ENCODE measurements at places on chromosomes 1 and 21. TPM values are rescaled to one million over a fixed set of nuclear protein-coding genes. Genes with fewer than 3 reads are reported as not detected.

DNA sequence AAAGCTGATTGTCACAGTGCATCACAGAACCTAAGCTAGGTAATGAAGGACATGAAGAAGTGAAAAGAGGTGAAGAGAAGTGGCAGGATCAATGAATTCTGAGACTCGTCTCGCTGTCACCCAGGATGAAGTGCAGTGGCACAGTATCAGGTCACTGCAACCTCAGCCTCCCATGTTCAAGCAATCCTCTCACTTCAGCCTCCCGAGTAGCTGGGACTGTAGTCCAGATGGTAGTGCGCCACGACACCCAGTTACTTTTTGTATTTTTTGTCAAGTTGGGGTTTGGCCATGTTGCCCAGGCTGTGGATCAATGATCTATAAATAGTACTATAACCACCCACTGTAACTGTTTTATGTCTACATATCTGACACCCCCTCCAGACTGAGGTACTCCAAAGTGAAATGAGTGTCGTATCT is 33.1 kb downstream of the PTP4A2 start:
- no peak for DNase-seq

GRCh38 chr1:23790696-23791515 is at the start of gene LYPLA2:
Gene LYPLA2 (plus strand): TSS chr1:23791145. CDS start chr1:23792683, 1,538 bp downstream.
- peak; percentile 64 for DNase-seq

DNA sequence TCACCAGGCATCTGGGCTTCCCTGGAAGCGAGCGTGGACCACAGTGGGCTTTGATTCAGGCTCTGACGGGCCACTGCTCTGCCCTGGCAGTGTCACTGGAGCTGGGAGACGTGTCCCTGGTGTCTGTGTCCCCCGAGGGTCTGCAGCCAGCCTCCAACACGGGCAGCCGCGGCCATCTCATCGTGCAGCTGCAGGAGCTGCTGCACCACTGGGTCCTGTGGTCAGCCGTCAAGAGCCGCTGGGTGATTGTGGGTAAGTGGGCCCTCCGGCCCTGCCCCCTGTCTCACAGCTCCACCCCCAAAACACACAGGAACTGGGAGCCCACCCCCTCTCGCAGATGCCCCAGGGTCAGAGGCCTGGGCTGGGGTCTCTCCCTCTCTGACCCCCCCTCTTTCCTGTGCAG is 40.7 kb downstream of the DISP3 start:
- no peak for DNase-seq

GRCh38 chr1:246572785-246573184 is 6.5 kb downstream of the CNST start:
- no peak for DNase-seq

- DNase-seq, result no peak
These were observed 1.7 kb upstream of the PAQR6 start for GRCh38 chr1:156249593-156249992.

DNA sequence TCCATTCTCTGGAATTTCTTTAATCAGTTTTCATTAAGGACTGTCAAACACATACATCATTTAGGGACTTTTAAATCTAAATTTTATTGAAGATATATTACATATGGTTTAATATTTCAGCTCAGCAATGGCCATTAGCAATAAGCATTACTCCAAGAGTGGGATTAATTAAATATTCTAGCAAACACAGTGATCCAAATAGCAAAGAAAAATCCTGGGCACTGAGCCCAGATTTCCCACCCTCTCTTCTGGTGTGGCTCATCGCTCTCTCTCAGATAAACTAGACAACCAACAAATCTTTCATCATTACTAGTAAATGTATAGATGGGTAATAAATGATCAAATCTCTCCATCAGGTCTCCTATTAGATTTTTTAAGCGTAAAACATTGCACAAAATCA is 53.5 kb upstream of the FOXD3 start:
- no peak for DNase-seq

DNA sequence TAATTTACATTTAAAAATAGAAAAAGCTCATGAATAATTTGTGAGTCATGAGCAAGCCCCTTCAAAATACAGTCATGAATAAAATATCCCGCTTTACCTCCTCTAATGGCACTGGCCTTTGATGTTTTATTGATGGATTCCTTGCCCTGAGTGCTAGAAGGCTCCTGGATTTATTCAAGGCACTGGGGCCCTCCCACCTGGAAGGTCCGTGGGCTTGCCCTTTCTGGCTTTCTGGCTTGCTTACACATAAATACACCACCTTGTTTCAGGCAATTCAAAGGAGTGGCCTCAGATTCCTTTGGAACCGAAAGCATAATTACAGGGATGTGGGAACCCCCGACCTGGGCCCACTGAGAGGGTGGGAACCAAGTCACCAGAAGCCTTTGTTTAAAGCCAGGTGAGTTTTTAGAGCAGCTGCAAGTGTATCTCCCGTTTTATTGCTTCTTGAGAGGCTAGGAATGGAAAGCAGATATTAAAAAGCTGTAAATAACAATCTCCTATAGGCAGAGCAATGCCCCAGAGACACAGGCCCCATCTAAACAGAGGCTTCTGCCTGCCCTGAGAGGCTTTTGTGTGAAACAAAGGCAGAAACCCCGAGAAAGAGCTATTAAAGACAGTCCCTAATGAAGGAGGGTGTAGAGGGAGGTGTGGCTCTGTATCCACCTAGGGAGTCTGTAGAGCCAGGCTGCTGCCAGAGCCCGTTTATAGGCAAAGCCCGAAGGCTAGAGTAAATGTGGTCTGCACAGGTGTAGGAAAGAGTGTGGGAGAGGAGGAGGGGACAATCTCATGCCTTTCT is 126.4 kb downstream of the FAM78B start:
- no peak for DNase-seq

- DNase-seq, result no peak
These were observed 79.5 kb downstream of the BEND5 start for GRCh38 chr1:48697066-48697707.

DNA sequence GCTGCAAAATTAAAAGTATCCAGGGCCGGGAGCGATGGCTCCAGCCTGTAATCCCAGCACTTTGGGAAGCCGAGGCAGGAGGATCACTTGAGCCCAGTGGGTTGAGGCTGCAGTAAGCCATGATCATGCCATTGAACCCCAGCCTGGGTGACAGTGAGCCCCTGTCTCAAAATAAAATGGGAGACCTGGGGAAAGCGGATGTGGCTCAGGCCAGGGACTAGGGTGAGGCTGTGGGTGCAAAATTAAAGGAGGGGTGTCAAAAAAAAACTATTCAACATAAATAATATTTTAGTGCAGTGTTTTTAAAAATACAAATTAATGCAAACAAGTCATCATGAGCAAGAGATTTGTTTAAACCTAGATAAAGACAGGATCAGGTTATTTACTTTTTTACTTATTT is 100.1 kb upstream of the SLC45A1 start:
- no peak for DNase-seq

DNA sequence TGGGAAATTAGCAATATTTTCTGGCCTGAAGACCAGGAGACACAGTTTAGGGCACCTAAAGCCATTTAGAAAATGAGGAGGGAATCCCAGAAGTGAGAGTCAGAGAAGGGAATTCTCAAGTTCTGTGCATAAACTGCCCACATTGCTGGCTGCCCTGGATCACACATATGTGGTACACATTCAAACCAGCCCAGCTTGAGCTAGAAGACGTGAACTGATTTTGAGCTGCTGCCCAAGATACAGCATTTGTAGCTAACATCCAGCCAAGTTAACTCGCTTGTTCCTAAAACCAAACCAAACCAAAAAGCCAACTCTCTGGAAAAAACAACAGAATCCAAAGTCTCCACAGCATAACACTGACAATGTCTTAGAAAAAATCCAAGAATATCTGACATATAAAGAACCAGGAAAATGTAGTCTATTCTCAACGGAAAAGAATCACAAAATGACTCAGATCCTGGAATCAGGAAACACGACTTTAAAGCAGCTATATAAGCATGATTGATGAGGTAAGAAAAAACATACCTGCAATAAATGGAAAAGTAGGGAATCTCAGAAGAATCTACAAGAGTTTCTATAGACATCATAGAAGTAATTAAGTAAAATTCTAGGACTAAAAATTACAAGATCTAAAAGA is 18.2 kb upstream of the QSOX1 start:
- no peak for DNase-seq

DNA sequence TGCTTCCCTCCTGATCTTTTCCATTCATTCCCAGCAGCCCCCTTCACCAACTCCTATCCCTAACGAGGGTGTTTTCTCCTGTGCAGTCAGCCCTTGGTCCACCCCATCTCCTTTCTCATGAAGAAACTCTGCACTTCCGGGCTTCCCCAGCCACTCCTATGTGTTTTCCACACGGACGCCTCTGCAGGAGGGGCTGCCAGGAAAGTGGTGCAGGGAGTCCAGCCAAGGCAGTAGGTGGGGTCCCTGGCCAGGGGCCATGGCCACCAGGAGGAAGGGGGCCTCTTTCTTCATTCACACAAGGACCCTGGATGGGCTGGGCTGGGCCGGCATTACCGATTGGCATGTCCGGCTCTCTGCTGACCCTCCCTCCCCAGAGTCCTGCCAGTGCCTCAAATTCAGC is 72.8 kb upstream of the EFHD2 start:
- DNase-seq, result no peak

- peak; percentile 95 for DNase-seq
These were observed 42.4 kb upstream of the PSEN2 start for GRCh38 chr1:226827968-226828513.

- no peak for DNase-seq
These were observed 66.0 kb downstream of the TGFB2 start for GRCh38 chr1:218411101-218411500.

DNA sequence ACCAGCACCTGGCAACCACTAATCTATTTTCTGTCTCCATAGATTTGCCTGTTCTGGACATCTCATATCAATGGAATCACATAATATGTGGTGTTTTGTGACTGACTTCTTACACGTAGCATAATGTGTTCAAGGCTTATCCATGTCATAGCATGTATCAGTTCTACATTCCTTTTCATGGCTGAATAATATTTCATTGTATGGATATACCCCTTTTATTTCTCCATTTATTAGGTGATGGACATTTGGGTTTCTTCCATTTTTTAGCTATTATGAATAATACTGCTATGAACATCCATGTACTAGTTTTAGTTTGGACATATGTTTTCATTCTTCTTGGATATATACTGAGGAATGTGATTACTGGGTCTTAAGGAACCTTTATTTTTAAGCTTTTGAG is 78.0 kb upstream of the OLIG2 start:
- DNase-seq, result no peak

GRCh38 chr1:153922076-153922971 is 448 bp downstream of the GATAD2B start:
- DNase-seq, result no peak

DNA sequence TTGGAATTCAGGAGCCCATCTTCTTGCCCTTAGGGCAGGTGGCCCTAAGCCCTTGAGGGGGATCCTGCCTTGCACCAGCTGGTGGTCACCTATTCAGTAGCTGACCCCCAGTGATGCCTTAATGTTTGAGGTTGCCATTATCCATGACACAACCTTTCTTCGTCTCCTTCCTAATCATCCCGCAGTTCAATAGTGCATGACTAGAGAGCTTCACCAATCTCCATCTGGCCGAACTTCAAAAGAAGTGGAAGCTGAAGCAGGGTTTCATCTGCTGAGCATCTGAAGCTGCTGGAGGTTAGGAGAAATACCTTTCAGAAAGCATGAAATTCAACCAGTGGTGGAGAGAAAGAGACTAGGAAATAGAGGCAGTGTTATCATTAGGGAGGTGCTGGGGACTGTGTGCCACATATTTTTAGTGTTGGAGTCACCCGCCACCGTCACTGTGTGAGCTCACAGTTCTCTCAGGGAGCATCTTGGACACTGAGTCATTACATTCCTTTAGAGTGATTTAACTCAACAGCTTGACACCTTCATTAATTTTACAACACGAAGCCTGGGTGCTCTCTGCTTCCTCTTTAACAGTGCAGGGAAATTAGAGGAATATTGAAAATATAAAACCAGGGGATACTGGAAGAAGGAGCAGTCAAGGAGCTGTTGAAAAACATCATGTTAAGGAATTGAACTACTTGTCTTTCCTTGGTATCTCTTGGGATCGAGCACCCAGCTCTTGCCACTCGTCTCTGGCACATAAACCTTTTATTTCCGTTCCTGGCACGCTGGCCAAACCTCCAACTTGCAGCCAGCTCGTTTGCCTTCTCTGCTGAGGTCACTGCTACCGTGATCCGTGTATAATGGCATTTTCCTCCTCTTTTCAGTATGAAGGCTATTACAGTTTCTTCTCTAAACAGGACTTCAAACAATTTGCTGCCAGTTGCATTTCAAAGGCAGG is 53.6 kb downstream of the PEX14 start:
- DNase-seq, result no peak

DNA sequence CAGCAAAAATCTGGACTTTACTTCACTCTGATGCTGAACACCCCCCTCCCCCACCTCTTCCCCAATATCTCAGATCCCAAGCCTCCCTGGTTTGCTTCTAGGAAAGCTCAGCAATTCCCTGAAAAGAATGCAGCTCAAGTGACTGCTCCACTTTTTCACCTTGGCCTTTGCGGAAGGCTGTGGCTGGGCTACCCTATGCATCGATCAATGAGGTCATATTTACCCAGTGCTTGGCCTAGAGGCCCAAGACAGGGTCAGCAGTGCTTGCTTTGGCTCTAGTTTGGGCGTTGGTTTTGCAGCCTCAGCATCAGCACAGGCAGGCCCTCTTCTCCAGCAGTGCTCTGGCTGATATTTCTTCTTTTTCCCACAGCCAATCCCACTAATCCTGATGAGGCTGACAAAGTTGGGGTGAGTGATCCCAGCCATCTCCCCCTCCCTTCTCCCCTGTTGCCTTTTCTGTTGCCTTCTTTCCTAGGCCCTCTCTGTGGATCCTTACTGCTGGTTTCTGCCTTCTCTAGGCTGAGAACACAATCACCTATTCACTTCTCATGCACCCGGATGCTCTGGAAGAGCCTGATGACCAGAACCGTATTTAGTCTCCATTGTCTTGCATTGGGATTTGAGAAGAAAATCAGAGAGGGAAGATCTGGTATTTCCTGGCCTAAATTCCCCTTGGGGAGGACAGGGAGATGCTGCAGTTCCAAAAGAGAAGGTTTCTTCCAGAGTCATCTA is 14.2 kb downstream of the FCGR2B start:
- DNase-seq, result no peak

GRCh38 chr1:19605967-19606366 is 38.1 kb upstream of the NBL1 start:
- DNase-seq, result no peak

The NENF gene
- 17.7 TPM for total RNA-seq

The CFAP141 gene
- not detected for total RNA-seq

The CCDC181 gene
- total RNA-seq, result not detected

The ELAPOR1 gene
- 6.8 TPM for total RNA-seq

The VHLL gene
- not detected for total RNA-seq

The KCNK2 gene
- not detected for total RNA-seq

The KIF21B gene
- total RNA-seq, result 62.2 TPM

The SRSF10 gene
- 335 TPM for total RNA-seq

The ZSCAN20 gene
- 0.19 TPM for total RNA-seq

The RPTN gene
- total RNA-seq, result not detected

The AMPD1 gene
- not detected for total RNA-seq

The ILDR2 gene
- total RNA-seq, result 0.50 TPM

The PGLYRP3 gene
- total RNA-seq, result not detected

The CFAP107 gene
- total RNA-seq, result not detected

The EDN2 gene
- 0.43 TPM for total RNA-seq

The TRMT1L gene
- 5.1 TPM for total RNA-seq

The LIN9 gene
- total RNA-seq, result 1.3 TPM

The PRAMEF1 gene
- total RNA-seq, result not detected

The CREG1 gene
- total RNA-seq, result 9.3 TPM

The TBX15 gene
- total RNA-seq, result 0.17 TPM

The RGS1 gene
- 383 TPM for total RNA-seq

The CIART gene
- 2.0 TPM for total RNA-seq

The ESRRG gene
- not detected for total RNA-seq
